ENCODE measurements at places on chromosomes 6 and 20.

DNA sequence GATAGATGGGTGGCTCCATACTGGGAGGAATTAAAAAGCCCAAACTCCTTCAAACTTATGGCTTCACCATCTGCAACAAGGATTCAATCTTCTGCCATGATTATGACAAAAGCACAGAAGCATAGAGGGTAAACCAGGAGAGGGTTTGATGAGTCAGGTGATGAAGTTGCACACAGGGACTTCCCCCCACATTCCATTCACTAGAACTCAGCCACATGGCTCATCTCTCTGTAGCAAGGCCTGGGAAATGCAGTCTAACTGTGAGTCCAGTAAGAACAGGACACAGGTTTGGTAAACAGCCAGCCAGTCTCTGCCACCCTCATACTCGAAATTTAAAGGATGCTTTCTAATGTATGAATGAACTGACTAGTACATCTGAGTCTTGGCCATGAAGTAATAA, 142.9 kb downstream of the HIVEP2 start:
- peak; percentile 95 for DNase-seq

GRCh38 chr20:4635781-4636180, 85.9 kb upstream of the PRND start:
- DNase-seq, result no peak

DNA sequence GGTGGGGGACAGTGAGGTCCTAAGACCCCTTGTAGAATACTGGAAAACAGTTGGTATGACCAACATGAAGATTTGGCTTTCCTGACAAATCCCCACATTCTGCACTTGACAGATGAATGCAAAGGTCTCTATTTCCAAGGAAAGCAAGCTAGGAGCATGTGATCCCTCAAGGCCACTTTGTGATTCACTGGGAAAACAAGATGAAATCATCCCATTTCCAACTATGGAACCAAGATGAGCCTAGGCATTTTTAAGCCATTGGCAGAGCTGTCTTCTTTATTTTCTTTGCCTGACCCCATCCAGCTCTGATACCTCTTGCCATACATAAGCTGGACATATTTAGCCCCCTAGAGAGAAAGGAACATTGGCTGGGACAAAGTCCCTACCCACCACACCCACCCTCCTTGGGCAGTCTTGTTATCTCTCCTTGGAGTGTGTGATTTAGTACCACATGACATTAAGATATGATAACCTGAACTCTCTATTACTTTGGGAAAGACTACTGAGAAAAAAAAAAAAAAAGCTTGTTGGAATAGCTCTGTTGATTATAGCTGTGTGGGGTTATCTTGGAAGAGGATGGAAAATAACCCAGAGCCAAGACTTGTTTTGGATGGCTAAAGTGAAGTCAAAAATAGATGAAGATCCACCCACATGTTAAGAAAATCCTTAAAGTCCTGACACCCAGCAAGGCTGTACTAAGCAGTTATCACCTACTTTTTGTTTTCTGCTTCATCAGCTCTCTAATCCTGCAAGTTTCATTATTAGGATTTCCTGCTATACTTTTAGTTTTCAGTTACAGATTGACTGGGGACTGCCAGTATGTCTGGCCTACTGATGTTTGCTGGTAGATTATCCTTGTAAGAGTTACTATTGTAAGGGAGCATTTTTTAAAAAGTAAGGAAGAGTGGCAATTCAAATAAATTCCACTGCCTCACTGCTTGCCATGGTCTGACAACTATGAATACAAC, 90.1 kb upstream of the PREP start:
- DNase-seq, result peak; percentile 51

GRCh38 chr6:135994857-135995544, 143.5 kb downstream of the PDE7B start:
- peak; percentile 85 for DNase-seq

DNA sequence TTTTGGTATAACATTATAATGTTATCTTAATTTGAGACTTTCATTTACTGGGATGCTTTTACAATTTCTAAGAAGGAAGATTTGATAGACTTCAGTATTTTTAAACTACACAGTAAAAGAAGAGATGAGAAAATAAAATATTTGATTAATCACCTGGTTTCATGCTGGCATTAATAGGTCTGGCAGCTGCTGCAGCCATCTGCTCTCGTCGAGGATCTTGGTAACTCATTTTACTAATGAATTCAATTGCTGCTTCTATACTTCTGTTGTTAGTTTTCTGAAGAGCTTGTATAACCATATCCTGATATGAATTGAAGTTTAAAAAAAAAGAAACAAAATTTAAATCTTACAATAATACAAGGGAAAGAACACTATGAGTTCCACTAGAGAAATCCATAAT, 23.0 kb downstream of the LATS1 start:
- DNase-seq, result no peak

- DNase-seq, result peak; percentile 61
Observed at GRCh38 chr6:106177786-106178185, 91.7 kb downstream of the PRDM1 start.

- DNase-seq, result no peak
Observed at GRCh38 chr6:159095616-159096015, 50.8 kb upstream of the TAGAP start.

Data from fibroblast of the aortic adventitia (primary cell).